ENCODE measurements at places on chromosomes 3 and 15.

- DNase-seq, result no peak
Observed at GRCh38 chr3:69180869-69181591, 58.6 kb upstream of the LMOD3 start.

GRCh38 chr15:43103907-43104306 is 1.9 kb downstream of the UBR1 start:
- DNase-seq, result no peak

DNA sequence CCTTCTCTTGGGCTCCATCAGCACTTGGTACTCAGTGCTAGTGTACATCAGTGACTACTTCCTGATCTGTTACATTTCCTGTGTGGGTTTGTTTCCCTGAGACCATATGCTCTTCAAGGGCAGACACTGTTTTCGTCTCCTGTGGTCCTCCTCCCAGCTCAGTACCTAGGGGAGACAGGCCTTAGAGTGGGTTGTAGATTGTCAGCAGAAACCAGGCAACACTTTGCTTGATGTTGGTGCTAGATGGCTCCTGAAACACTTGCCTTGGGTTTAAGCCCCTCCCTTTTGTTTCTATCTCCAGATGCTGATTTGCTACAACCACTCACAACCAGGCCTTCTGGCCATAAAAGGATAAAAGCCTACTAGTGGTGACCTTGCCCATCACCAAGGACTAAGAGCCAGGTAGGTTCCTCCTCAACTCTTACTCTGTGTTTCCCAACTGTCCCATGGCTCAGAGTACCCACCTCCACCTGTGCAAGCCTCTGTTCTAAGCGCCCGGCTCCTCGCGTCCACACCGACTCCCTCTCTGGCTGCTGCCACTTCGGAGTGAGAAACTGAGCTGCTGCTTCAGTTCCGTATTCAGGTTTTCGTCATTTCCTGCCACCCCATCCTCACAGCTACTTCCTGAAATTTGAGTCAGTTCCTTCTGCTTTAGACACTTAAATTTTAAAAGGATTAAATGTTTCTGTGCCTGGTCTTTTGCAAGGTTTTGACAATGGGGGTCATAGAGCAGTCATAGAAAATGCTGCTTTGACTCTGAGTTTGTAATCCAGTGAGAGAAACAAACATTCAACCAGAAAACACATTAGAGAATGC is at the start of gene HCLS1:
TSS of gene HCLS1 (minus strand) at position 548 of the 816 bp plus-strand sequence. CDS start 2,556 bp downstream, outside the sequence.
- DNase-seq, result no peak

DNA sequence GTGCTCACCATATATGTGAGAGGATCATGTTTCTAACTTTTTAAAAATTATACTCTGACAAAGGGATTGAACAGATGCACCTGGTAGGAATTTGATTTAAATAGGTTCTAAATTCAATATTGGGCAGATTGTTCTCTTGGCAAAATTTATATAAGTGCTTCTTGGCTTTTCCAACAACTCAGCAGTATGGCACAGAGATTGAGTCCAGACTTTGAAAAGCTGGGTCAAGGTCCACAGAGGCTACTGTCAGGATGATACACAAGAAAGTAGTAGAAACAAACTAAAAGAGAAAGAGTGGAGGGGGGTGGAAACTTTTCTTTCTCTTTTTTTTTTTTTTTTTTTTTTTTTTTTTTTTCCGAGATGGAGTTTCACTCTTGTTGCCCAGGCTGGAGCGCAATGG is 203.2 kb upstream of the ADAMTS9 start:
- no peak for DNase-seq

DNA sequence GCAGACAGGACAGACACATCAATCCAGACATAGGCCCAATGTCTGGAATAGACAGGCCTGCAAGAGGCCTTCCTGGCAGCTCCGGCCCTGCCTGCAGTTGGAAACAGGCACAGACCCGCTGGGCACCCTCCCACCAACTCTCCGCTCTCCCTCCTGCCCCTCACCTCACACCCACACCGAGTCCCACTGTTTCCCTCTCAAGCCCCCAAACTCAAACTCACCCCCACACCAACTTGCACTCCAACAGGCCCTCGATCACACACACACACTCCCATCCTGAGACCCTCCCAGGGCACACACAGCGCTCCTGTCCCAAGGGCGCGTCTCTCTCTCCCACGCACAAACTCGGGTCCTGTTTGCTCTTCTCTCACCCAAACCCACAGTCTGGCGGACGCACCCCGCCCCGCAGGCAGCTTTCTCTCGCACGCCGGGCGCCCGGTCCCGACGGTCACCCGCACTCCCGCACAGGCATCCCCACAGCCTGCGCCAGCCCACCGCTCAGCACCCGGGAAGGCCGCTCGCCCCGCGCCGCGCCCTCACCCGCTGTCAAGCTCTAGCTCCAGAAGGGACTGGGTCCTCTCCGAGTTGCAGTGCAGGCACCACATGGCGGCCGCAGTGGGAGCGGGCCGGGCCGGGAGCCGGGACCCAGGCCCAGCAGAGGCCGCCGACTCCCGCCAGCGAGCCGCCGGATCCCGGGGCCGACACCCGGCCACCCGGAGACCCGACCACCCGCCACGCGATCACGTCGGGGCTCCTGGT is 106.2 kb downstream of the IQSEC1 start:
- DNase-seq, result no peak

- DNase-seq, result no peak
Observed at GRCh38 chr15:47135267-47135666, 582.0 kb upstream of the SEMA6D start.

DNA sequence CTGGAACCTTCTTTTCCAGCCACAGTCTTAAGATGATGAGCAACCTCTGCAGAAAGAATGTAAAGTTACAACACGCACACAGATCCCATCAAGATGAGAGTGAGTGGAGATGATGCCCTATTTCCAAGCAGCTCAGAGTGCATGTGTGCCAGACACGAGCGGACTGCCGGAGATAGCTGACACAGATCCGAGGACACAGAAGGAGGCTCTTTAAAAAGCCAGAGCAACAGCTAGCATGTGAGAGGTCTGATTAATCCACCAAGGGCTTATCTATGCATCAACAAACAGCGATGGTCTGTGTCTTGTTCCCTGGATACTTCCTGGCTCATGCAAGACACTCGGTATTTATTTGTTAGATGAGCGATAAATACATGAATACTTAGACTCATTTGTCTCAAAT is 128.6 kb upstream of the DLG1 start:
- no peak for DNase-seq

DNA sequence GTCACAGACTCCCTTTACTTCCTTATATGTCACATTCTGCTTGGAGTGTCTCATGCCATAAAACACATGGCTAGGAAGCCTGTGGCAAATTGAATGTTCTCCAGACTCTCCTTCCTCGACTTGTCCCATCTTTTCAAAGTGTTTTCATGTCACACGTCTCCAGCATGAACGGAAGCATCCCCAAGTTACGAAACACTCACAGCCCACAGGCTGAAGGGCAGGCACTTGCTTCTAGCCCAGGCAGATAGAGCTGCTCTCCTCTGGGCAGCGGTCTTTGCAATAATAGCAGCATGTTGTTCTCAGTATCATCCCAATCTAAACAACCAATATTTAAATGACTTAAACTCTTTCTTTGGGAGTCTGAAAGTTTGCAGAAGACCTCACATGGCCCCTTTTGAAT is 85.3 kb upstream of the ADAMTS9 start:
- no peak for DNase-seq

DNA sequence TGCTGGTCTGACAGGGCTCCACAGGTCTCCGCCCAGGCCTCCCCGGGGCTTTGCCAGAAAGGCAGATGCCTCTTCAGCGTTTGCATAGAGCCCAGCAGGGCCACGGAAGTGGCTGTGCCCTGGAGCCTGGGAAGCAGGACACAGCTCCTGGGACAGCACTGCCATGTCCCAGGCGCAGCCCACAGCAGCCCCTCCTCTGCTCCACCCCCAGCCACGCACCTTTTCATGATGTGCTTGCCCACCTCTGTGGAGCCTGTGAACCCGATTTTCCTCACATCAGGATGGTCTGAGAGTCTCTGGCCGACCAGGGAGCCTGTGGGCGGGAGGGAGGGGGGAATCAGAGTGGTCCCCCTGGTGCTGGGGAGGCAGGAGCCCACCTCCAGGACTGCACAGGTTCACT is 33.9 kb upstream of the SLC41A3 start:
- DNase-seq, result no peak

DNA sequence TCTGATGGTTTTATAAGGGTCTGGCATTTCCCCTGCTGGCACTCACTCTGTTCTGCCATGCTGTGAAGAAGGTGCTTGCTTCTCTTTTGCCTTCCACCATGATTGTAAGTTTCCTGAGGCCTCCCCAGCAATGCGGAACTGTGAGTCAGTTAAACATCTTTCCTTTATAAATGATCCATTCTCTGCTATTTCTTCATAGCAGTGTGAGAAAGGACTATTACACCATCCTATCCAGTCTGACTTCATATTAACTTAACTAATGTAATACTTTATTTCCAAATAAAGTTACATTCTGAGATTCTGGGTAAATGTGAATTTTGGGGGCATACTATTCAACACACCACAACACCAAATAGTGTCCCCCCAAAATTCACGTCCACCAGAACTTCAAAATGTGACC is 22.2 kb upstream of the MAP3K13 start:
- DNase-seq, result no peak

- DNase-seq, result no peak
Observed at GRCh38 chr15:39193611-39194010, 387.3 kb upstream of the THBS1 start.

DNA sequence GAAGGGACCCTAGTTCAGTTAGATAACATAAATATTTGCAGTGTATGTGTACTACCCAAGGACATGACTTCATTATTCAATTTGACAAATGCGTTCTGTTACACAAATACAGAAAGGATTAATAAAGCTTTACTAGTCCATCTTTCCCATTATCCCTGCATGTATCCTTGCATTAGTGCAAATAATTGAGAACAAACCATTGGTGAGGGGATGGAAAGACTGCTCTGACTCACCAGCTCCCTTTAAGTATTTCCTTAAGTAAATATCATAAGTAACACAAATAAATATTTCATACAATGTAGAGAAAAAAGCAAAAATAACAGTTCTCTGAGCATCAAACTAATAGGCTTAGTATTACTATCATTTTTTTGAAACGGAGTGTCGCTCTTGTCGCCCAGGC is 1.9 kb upstream of the GPD1L start:
- no peak for DNase-seq

DNA sequence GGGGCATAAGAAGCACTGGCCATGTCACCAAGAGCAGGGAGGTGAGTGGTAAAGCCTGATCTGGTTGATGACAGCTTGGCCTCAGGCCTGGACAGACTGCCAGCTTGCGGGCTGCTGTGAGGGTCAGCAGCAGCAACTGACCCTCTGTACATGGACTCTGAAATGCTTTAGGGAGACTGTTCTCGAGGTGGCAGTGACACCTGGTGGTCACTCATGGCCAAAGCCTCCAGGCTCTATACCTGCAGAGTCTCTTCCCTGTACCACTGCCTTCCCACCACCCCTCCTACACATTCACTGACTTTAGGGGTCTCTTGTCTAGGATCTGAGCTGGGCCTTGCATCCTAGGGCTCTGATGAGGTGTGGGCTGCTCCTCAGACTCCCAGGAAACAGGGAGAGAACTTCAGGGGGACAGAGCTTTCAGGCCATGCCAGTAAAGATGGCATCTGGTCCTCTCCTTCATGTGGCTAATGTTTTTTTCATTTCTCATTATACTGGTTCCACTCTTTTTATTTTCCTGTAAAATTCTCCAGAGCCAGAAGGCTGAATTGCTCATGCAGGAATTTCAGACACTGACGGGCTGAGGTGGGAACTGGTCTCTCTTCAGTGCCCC is 17.2 kb upstream of the TIMP4 start:
- DNase-seq, result no peak

- DNase-seq, result no peak
Observed at GRCh38 chr15:82986442-82986780, 401 bp downstream of the RAMAC start.

DNA sequence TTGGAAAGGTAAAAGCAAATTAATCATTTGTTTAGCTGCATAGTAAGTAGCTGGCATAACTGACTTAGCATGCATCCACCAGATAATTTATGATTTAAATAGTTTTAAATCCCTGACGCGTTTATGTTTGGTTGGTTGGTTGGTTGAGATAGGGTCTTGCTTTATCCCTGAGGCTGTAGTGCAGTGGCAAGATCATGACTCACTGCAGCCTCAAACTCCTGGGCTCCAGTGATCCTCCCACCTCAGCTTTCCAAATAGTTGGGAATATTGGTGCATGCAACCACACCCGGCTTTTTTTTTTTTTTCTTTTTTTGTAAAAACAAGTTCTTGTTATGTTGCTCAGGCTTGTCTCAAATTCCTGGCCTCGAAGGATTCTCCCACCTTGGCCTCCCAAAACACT is 263.4 kb downstream of the MCTP2 start:
- no peak for DNase-seq

GRCh38 chr15:68389936-68390817 is 41.8 kb downstream of the ITGA11 start:
- no peak for DNase-seq

DNA sequence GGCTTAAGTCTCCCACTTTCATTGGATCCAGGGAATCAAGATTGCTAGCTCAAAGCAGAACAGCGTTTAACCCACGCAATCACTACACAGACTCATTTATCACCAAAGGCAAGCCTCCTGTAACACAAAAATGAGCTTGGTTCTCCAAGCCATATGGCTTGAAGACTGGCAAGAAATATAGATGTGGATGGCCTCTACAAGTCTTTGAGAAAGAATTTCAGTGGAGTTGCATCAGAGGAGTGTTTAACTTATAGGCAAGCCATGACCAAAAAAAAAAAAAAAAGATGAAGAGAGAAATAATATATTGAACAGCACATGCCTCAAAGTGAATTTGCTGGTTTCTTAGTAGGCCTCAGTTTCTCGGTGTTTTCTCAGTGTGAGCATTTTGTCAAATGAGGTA is 27.3 kb downstream of the PDZRN3 start:
- DNase-seq, result no peak

DNA sequence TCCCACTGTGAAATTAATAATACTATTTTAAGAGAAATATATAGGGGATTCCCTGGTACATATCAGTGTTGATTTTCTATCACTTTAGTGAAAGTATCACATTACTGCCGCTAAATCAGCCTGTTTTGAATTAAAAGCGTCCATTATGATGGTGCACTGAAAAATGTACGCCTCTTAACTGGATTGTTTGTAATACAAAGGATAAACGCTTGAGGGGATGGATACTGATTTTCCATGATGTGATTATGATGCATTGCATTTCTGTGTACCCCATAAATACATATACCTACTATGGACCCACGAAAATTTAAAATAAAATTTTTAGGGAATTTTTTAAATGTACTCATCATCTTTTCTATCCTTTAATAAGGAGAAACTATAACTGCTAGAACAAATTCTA is 478.6 kb downstream of the MAGI1 start:
- no peak for DNase-seq

DNA sequence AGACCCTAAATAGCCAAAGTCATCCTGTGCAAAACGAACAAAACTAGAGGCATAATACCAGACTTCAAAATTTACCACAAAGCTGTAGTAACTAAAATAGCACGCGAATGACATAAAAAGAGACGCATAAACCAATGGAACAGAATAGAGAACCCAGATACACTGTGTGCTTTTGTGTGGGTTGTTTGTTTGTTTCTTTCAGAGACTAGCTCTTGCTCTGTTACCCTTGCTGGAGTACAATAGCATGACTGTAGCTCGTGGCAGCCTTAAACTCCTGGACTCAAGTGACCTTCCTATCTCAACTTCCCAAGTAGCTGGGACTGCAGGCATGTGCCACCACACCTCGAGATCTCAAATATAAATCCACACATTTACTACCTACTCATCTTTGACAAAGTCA is 1314.6 kb upstream of the GBE1 start:
- no peak for DNase-seq

GRCh38 chr3:119589102-119589773 is 8.4 kb upstream of the PLA1A start:
- no peak for DNase-seq

Data from NCI-H1694 treated with DMSO at 0.1 percent for 48 hours (cell line).